ENCODE measurements at places on chromosomes 12 and 14.

DNA sequence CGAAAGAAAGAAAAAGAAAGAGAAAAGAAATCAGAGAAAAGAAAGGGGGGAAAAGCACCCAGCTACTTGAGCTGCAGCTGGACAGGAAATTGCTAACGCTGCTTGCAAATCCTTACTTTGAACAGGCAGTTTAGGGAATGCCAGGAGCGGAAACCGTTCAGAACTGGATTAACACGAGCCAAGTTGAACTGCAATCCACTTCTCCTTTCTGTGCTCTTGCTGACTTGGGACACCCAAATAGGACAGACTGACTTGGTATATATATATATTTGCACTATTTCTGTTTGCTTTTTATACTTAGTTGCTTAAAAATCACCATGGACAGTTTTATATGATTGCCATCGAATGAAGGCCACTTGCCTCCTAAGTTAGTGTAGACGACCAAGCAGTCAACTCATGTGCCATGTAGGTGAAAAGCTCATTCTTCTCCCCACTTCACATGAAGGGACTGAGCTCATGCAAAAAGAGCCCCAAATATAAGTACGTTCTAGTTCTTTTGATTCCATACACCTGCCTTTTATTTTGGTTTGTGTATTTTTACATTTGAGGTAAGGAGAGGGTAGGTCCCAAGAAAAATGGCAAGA is 5.5 kb downstream of the DUSP6 start:
- DNase-seq: peak; percentile 22

DNA sequence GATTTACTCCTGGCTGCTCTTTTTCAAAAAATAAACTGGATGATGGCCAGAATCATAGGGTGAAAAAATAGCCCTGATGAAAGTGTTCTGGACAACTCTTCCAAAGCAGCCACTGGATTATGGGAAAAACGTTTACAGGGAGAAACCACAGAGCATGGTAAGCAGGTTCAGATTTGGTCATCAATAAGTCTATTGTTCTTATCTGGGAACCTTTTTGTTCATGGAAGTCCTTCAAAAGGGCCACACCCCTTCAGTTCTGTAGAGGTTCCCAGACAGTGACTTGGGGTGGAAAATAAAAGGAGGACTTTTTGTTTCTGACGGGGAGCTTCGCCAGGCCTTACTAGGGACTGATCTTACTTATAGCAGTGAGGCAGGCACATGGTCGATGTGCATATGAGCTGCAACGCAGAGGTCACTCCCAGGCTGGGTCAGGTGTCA is 117.4 kb upstream of the SLC38A2 start:
- no peak for DNase-seq

GRCh38 chr12:76220980-76221379 is 127.2 kb downstream of the BBS10 start:
- DNase-seq: no peak

- no peak for DNase-seq
These were observed 45.0 kb downstream of the TPCN1 start for GRCh38 chr12:113266106-113266895.

DNA sequence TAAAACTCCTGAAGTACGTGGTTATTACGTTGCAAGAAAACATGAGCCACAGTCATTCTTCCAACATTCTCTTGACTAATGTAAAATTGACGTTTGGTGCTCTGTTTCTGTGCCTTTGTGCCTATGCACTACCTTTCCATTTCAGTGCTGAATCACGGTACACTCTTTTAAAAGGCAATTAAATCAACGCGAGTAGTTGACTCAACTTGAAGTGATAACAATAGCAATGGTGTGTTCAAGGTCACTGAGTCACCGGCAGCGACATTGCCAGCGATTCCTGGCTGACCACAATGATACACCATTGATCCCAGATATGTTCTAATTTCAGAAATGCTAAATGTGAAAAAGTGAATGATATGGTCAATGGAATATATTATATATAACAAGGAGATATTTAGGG is 17.8 kb downstream of the AK7 start:
- DNase-seq: no peak

DNA sequence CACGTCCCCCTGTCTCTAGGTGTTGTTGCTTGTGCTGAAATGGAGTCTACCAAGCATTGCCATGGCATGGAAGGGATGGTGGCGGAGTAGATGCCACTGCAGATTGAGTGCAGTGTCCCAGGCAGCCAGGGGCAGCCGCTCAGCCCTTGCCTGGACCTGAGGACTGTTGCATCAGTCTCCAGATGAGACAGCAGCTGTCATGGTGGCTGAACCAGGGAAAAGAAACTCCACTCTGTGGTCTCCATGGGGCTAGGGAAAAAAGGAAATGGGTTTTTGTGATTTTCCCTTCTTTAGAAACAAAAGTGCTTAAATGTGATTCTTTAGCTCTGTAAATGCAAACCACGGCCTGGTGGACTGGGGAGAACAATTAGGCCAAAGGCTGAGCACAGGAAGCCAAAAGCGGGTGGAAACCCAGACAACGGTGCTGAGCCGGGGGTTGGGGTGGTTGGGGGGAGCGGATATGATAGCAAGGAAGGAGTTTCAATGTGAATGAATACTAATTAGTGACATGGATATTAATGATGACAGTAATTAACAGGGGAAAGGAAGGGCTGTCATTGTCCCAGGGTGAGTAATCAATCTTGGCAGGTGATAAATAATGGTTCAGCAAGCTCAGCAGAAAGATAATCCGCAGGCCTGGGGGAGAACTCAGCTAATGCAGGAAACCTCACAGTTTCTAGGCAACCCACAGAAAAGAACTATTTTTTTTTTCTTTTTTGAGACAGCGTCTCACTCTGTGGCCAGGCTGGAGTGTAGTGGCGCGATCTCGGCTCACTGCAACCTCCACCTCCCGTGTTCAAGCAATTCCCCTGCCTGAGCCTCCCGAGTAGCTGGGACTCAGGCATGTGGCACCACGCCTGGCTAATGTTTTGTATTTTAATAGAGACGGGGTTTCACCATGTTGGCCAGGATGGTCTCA is 442.6 kb downstream of the DPF3 start:
- peak; percentile 64 for DNase-seq

GRCh38 chr14:77474479-77475177 is 16.7 kb downstream of the AHSA1 start:
- no peak for DNase-seq

GRCh38 chr14:44149597-44149996 is 357.5 kb downstream of the FSCB start:
- DNase-seq: no peak

Data from substantia nigra (tissue), 51 donors.